ENCODE measurements at places on chromosomes 6 and 20.

DNA sequence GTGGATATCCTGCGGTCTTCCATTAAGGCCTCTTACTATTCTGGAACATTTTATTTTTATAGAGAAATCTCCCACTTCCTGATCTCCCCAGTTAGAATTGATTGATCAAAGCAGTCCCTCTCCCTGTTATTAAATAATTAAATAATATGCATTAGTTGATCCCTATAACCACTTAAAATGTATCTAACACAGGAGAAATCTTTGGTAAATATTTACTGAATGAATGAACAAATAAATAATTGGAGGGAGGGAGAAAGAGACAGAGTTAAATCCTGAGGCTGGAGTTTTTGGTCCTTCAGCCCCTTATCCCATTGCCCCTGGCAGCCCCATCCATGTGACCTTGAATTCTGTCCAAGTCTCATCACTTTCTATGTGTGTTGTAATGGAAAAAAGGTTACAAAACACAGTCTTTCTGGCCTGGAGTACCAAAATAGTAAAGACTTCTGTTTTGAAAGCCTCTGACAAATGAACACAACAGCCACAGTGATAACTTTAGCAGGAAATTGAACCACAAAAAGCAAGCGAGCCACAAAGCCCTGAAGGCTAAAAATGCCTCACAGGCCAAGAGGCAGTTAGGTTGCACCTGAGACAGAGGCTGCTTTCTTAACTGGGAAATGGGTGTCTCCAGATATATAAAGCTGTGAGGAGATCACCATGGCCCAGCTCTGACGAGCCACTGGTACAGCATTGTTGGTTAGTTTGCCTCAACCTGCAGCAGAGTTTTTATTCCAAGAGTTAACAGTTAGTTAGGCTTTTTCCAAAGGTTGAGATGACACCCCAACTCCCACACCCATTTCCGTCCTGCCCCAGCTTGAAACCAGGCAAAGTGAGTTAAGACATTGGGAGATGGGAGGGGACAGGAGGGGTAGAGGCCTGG is 11.3 kb downstream of the NT5E start:
- DNase-seq: no peak

DNA sequence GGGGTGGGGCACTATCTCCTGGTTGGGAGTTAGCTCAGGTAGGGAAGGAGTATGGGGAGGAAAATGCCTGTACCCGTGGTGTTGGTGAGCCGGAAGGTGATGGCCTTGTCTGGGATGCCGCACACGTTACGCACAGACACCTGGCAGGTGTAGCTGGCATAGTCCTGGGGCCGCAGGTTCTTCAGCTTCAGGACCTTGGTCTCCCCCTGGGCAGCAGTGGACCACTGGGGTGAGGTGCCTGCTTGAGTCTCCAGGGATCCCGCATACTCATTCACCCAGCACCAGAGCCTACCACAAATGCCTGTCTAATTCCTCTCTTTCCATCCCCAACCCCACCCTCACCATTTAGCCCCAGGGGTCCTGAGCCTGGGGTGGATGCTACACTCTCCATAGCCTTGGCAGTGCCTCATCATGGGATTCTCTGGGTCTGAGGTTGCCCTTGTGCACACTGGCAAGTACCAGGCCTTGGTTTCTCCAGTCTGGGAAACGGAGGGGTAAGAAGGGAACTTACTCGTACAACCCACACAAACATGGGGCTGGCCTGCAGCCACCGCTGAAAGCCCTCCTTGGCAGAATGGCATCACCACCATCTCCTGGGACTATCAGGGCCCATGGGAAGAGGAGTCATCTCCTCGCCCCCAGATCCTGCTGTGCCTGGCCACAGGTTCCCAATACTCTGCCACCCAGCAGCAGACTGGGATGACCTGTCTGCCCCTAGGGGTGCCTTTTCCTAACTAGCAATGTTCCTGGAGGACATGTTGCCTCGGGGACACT is 42.8 kb downstream of the MDGA1 start:
- DNase-seq: no peak

GRCh38 chr20:37630166-37630565 is 63.7 kb upstream of the CTNNBL1 start:
- no peak for DNase-seq

GRCh38 chr6:121135425-121135824 is 198.9 kb downstream of the TBC1D32 start:
- DNase-seq: no peak

- DNase-seq: no peak
Measured at GRCh38 chr20:33693741-33694638, 7.8 kb upstream of the E2F1 start.

- no peak for DNase-seq
Measured at GRCh38 chr6:89037141-89037900, 43.2 kb upstream of the PNRC1 start.

DNA sequence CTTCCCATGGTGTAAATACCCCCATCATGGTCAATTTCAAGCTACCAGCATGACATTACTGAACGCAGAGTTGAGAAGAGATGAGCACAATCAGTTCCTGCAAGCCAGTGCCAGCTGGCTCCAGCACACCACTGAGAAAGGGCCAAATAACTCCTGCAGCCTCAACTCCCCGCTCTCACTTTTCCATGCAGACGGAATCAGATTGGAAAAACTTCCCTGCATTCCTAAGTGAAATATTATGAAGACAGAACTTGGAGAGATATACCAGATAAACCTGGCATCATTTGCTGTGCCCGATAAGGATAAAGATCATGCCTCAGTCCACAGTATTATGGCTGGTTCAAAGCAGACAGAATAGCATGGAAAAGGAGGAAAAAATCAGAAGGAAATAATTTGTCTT is 56.7 kb downstream of the FILIP1 start:
- no peak for DNase-seq

GRCh38 chr20:46303176-46303956 is 4.9 kb downstream of the CDH22 start:
- no peak for DNase-seq

- no peak for DNase-seq
Measured at GRCh38 chr6:24907919-24908649, 27.7 kb downstream of the RIPOR2 start.

GRCh38 chr20:64077094-64077493 is 2.2 kb downstream of the RGS19 start:
- peak; percentile 52 for DNase-seq

DNA sequence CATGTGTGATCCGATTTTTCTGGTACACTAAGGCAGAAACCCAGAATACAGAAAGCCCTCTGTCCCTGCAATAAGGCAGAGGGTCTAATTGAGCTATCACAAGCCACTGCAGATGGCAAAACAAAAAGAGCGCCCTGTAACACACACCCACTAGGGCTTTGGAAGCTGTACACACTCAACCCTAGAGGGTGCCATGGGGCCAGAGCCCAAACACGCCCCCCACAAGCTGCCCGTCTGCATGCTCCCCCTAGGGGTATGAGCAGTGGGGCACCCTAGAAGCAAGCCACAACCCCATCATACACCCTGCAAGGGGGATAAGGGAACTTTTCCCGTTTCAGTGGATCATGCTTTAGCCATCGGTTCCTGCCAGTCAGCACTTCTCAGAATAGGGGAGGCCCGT is 62.2 kb upstream of the PDE10A start:
- no peak for DNase-seq

DNA sequence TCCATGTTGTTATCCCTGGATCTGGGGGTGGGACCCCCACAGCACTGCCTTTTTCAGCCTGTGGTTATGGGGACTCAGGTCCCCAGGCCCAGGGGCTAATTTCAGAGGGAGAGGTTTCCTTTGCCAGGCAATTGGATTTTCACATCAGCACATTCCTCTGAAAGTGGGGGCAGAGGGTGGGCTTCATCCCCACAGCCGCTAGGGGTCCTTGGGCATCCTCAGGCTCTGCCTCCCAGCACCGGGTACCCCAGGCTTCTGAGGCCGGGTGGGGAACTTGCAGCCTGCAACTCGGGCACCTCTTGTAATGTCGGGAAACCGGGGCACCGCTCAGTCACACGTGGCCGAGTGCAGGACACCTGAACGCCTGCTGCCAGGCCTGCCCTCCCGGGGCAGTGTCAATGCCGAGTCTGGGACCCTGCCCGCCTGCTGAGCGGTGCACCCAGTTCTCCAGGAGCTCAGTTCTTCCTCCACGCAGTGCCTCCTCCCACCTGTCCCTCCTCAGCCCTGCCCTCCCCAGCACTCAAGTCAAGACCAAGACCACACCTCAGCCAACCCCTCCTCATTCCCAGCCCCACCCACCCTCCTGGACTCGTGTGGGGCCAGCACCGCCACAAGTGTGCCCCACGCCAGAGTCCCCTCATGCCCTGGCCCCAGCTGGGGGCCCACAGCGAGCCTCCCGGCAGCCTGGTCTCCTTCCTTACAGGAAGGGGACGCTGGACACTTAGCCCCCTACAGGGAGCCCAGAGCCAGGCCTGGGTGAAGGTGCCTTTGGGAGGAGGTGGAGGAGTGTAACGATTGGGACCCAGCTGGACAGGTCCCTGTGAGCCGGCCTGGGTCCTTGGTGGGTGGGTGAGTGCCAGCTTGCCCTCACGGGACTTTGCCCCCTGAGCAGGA is 8.8 kb upstream of the CHRNA4 start:
- no peak for DNase-seq

DNA sequence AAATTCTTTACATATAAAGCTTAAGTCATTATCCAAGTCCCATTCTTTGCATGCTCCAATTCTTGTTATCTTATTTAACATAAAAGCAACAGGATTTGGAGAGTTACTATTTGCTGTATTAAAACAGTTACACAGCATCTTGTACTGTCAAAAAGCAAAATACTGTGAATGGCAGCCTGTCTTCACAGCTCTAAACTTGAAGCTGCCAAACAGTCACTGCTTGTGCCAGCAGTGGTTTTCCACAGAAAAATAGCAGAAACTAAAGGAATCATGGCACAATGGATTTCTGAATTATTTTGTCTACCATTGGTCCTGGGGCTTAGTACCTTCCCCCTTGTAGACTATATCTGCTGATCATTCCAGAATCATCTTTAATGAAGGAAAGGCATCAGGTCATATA is 107.5 kb downstream of the SESN1 start:
- no peak for DNase-seq

GRCh38 chr6:48369100-48369499 is 258.1 kb upstream of the PTCHD4 start:
- no peak for DNase-seq

DNA sequence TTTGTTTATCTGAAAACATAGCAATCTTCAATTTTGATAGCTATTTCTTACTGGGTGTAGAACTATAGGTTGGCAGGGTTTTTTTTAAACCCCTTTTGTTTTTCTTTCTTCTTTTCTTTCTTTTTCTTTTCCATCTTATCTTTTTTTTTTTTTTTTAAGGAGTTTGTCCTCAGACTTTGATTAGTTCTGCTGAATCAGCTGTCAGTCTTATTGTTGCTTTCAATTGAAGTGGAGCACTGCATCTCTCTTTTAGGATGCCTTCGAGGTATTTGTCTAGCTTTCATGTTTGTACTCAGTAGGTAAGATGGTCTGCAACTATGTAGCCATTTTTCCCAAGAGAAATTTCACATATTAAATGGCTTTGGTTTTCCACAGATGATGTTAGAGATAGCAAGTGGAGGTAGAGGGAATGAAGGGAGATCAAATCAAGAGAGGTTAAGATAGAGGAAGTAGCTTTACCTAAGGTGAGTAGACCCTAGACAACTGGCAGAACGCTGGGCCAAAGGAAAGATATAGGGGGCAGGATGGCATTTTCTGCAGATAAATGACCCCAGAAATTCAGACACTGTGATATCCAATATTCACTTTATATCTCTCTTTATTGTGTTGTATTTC is 137.1 kb downstream of the BCAS1 start:
- no peak for DNase-seq

GRCh38 chr6:19086480-19086879 is 699.3 kb downstream of the RNF144B start:
- DNase-seq: no peak

DNA sequence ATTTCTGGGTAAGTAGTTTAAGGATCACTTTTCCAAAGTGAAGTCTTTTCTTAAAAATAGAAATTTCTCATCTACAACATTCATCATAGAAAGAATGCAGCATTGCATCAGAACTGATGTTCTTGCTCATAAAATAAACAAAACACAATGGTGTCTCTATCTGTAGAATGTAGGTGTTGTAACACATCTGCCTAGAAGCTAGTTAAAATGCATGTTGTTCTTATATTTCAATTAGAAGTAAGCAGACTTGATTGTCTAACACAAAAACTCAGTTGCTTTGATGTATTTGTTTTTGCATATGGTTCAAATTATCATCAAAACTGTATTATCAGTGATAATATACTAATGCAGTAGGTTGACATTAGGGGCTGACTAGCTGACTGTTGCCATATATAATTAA is 654.7 kb upstream of the FLRT3 start:
- no peak for DNase-seq

DNA sequence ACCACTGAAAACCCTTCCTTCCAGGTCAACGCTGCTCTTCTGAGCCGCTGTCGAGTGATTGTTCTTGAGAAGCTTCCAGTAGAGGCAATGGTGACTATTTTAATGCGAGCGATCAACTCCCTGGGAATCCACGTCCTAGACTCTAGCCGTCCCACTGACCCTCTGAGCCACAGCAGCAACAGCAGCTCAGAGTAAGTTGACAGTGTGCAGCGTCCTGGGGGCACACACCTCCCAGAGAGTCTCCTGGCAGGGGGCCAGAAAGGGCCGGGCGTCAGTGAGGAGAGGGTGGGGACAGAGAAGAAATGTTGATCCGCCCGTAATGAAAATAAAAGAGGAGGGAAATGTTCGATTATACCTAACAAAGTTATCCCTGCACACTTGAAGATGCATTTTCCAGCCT is 5.0 kb downstream of the WRNIP1 start:
- no peak for DNase-seq

DNA sequence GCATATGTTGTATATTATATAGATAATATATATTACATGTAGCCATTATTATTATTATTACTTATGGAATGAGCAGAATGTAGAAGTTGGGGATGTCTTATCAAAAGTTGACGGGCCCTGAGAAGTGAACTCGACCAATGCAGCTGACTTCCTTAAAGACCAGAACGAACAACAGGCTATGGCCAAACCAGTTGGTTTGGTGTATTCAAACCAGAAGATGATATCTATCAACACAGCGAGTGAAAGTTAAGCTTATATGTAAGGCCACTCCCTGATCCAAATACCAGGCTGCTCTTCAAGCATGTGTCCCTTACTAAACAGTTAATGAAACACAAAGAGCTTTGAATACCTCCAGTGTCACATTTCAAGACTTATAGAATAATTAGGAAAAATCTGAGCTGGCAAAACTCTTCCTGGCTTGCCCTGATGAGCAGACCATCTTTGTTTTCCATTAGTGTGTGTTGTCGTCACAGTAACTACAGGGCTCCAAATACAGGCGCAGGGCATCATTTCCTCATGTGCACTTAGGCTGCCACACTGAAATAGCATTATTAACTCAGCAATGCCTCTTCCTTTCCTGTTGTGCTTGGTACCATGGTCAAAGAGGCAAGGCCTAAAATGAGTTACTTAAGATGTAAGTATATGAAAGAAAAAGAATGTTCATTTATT is 6.6 kb downstream of the FILIP1 start:
- DNase-seq: no peak

- DNase-seq: no peak
Measured at GRCh38 chr6:373773-374724, 17.5 kb upstream of the IRF4 start.

All from memory B cell (primary cell).